NCI-H748 treated with DMSO at 0.1 percent for 48 hours (cell line): ENCODE measurements at places on chromosomes 5 and 9.

GRCh38 chr5:44332285-44332971, 56.8 kb downstream of the FGF10 start:
- DNase-seq: peak; percentile 90

GRCh38 chr9:92590377-92590776, 54.6 kb upstream of the ECM2 start:
- no peak for DNase-seq

DNA sequence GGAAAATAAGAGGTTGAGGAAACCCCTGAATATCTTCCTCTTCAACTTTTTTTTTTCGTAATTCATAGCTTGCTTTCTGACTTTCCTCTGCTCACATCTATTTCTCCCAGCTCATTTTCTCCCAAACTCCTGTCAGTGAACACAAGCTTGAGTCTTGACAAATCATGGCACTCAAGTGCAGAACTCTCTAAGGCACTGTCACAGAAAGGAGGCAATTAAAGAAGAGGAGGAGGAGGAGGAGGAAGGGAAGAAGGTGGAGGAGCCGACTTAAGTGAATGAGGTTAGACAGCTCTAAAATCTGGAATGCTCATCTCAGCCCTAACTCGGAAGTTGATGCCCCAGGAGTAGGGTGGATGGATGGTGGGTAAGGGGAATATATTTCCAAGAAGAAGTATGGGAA, 27.2 kb upstream of the NUDT12 start:
- DNase-seq: no peak

DNA sequence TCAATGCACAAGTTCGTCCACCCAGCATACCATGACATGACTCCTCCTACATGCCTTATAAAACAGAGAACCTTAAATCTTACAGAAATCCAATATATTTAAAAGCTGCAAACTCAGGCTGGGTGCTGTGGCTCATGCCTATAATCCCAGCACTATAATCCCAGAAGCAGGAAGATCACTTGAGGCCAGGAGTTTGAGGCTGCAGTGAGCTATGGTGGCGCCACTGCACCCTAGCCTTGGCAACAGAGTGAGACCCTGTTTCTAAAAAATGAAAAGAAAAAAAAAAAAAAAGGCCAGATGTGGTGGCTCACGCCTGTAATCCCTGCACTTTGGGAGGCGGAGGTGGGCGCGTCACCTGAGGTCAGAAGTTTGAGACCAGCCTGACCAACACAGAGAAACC, 68.7 kb downstream of the MTMR12 start:
- DNase-seq: no peak

- DNase-seq: no peak
These were observed 167.5 kb downstream of the TTC39B start for GRCh38 chr9:15139469-15139868.

DNA sequence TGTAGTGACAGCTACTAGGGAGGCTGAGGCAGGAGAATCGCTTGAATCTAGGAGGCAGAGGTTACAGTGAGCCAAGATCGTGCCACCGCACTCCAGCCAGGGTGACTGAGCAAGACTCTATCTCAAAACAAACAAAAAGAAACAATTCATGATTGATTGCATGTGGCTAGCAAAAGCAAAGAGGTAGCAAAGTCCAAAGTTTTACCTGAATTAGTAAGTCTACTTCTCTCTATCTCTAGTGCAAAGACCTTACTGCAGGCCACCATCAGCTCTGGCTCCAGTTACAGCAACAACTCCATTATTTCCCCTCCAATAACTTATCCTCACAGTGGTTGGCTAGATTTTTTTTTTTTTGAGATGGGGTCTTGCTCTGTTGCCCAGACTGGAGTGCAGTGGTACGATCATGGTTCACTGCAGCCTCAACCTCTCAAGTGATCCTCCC, 6.2 kb upstream of the SAR1B start:
- no peak for DNase-seq

DNA sequence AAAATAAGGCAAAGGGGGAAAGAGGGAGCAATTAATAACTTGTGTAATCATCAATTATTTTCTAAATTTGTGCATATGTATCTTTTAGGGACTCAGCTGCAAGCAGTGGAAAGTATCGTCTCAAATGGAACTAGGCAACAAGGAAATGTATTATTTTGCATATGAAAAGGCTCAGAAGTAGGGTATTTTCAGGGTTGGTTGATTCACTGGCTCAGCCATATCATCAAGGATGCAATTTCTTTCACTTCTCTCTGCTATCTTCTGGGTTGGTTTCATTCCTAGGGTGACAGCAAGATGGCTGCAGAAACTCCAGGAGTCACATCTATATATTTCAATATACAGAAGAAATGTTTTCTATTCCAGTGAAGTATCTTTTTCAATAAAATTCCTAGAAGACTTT, 509.8 kb downstream of the DMAC1 start:
- no peak for DNase-seq

GRCh38 chr5:39479537-39479936, 54.8 kb upstream of the DAB2 start:
- no peak for DNase-seq

DNA sequence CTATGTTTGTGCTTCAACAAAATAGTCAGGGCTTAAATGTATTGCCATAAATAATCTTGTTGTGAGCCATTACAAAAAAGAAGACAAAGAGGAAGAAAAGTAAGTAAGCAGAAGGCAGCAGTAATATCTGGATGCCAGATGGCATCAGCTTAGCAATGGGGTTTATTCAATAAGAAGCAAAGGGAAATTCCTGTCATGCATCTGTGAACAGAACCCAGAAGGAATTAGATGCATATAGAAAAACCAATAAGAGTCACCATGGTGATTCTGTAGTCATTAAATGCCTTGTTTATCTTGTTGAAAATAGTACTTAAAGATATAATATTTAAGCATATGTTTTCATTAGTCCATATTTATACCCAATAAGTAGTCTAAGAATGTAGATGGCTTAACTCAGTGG, 216.0 kb downstream of the ADAMTSL1 start:
- no peak for DNase-seq

- DNase-seq: no peak
These were observed 162.7 kb downstream of the ZNF608 start for GRCh38 chr5:124583469-124584350.

DNA sequence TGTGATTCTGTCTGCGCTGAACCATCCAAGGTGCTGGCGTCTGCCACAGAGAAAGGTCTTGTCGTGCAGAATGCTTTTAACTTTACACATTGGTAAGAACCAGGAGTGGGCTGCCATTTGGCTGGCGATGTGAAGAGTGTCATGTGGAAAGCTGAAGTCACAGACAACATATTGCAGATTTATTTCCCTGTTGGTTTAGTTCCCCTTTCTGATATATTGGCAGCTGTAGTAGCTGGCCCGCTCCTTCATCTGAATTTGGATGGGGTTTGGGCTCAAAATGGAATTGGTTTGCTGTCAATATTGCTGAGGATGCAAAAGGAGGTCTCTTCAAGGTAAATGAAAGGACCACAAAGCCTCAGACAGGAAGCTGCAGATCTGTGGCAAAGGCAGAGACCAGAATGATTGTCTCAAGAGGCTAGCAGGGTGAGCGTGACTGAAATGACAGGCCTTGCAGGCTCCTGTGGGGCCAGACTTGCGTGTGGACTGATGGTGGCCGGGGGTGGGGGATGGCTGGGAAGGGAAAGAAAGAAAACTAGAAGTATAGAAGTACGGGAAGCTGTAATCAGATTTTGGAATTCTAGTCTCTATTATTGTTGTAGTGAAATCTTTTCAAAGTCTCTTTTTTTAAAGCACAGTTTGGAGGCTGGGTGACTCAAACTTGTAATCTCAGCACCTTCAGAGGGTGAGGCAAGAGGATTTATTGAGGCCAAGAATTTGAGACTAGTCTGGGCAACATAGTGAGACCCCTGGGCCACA, 25.1 kb upstream of the CD180 start:
- no peak for DNase-seq

GRCh38 chr9:90878562-90878961, 76.9 kb downstream of the SYK start:
- DNase-seq: no peak

- DNase-seq: peak; percentile 94
These were observed 378.2 kb downstream of the ACTL7B start for GRCh38 chr9:108477529-108478006.

DNA sequence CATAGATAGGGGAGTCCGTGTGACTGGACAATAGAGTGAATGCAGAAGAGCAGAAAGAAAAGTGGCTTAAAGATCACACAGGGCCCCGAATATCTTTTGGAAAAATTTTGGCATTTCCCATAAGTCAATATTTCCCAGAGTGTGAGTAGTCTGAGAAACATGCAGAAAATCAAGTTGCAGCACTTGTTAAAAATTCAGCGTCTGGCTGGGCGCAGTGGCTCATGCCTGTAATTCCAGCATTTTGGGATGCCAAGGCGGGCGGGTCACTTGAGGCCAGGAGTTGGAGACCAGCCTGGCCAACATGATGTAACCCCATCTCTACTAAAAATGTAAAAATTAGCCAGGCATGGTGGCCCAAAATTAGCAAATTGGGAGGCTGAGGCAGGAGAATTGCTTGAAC, 227.0 kb downstream of the DRD1 start:
- DNase-seq: no peak

GRCh38 chr5:54220230-54221040, 89.9 kb downstream of the ARL15 start:
- no peak for DNase-seq

DNA sequence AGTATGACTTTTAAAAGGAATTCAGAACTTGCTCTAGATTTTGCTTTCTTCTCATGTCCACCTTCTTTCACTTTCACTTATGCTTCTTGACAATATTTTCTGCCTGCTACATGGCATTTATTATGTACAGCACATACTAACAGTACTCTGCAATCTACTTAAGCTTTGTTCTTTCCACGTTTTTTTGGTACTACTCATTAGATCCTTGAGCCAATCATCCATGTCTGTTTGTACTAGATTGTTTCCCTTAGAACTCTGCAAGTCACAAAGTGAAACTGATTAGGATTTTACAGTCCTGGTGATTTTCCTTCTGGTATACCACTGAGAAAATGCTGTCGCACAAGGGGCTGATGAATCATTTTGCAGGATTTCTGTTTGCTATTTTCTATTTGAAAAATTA, 78.3 kb downstream of the PARP8 start:
- DNase-seq: peak; percentile 57

DNA sequence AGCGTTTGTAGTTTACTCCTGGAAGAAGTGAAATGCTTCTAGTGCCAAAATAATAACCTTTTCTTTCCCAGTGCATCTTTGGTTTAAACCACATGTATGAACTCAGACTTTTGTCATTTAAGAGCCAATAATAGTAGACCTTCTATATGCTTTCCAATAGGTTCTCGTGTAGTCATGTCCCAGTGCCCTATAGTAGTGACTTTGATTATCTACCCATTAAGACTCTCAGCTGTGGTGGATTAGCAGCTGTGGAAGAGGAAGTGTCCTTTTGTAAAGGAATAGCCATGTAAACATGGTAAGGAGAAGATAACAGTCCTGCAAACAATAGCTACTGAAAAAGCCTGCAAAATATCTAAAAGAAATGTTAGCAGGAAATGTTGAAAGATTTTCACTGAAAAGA, 765.3 kb downstream of the MTRR start:
- peak; percentile 90 for DNase-seq

DNA sequence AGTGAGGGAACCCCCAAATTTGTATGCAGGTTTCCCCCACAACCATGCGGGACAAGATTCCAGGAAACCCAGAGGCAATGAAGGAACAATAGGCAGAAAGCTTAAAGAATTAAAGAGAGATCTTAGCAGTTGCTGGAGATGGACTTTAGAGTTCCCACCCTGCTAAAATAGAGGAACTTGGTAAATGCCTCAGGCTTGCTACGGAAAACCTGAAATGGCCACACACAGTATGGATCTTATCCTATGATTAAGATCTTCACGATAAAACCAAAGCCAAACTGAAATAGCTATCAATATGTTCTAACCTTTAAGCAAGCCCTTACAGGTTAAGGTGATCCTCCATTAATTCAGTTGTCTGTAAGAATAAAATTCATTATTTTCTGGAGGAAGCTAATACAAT, 148.3 kb downstream of the RANBP17 start:
- DNase-seq: no peak
